Activated CD4-positive, alpha-beta memory T cell treated with anti-CD3 and anti-CD28 coated beads for 36 hours (primary cell): ENCODE measurements at places on chromosomes 12 and 14. TPM values are rescaled to one million over a fixed set of nuclear protein-coding genes. Genes with fewer than 3 reads are reported as not detected.

Gene C3AR1
- 0.94 TPM for total RNA-seq

Gene USP44
- 2.9 TPM for total RNA-seq

Gene PLCZ1
- not detected for total RNA-seq

Gene VRTN
- not detected for total RNA-seq

Gene PAH
- not detected for total RNA-seq

Gene ADAM20
- total RNA-seq = 0.36 TPM

Gene ANKRD33
- total RNA-seq = not detected

Gene KRT6C
- not detected for total RNA-seq

Gene TTC6
- total RNA-seq = not detected

Gene KRT73
- 0.19 TPM for total RNA-seq

Gene FOXG1
- total RNA-seq = not detected

Gene CCDC88C
- total RNA-seq = 74.7 TPM

Gene KRT6A
- not detected for total RNA-seq

Gene OTOGL
- total RNA-seq = not detected

Gene TCTN1
- total RNA-seq = 7.6 TPM

Gene ARF3
- 110 TPM for total RNA-seq

Gene SLCO1B1
- total RNA-seq = not detected

Gene SCNN1A
- total RNA-seq = 0.26 TPM

Gene NPFF
- not detected for total RNA-seq

Gene PRR4
- 0.57 TPM for total RNA-seq

Gene DAO
- total RNA-seq = not detected

Gene ULK1
- 13.8 TPM for total RNA-seq

Gene RIPK3
- 11.0 TPM for total RNA-seq

Gene TAS2R42
- total RNA-seq = not detected

Gene TTLL5
- 23.6 TPM for total RNA-seq

Gene OR6C2
- not detected for total RNA-seq

Gene RFLNA
- total RNA-seq = not detected

Gene RFX4
- total RNA-seq = not detected

Gene KCNA5
- not detected for total RNA-seq

Gene CABP1
- 0.24 TPM for total RNA-seq

Gene MUCL1
- not detected for total RNA-seq

Gene TULP3
- total RNA-seq = 5.5 TPM

Gene CLEC1B
- not detected for total RNA-seq

Gene MYF5
- total RNA-seq = not detected

Gene RND1
- 2.4 TPM for total RNA-seq

Gene SLC7A8
- 1.7 TPM for total RNA-seq

Gene WIF1
- not detected for total RNA-seq

Gene IL26
- total RNA-seq = 2.1 TPM
